PC-3 (cell line): ENCODE measurements at places on chromosomes 3 and 15. TPM values are rescaled to one million over a fixed set of nuclear protein-coding genes. Genes with fewer than 3 reads are reported as not detected.

DNA sequence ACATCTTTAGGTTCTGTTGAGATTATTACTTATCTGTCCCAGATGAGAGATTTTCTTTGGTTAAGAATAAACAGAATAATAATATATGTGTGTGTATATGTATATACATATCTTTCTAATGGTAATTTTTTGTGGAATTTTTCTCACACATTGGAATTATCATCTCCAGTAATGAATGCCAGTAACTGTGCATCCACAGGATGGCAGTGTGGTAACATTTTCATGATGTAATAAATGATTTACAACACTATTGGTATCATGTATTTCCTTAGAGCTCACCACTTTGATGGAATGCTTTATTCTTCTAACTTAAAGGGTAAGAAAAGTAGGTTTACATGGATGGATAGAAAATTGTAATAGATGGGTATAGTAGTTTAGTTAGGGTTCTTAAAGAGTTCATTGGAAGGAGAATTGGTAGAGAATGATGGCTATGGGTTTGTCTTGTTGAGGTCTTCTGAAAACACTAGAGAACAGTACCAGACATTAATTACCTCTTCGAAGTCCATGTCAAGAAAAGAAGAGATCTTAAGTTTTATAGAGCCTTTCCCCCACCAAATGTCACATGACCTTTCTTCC is 78.1 kb downstream of the STT3B start:
- no peaks in the 10 kb centered on the region for H3K27me3 ChIP-seq
- no peak overlapping the region for H3K4me3 ChIP-seq
- peak; percentile 77 for DNase-seq
- H3K27ac ChIP-seq: no peak overlapping the region
- peaks cover 19% of the 10 kb centered on the region for H3K4me1 ChIP-seq

DNA sequence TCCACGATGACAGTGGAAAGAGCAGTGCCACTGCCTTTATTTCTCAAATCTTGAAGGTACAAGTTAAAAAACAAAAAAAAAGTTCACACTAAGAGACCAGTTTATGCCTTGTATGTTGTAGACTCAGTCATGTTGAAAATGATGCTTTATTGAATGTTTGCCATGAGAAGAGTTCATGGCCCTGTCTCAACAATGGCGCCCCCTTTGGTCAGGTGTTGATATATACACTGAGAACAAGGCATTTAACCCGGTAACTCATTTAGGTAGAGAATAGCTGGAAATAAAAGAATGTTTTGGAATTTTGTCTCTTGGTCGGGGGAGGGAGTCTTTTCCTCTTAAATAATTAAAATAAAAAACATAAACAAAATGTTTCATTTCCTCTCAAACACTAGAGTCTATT is 145.6 kb upstream of the SLC2A2 start:
- H3K4me1 ChIP-seq: peaks cover 5% of the 10 kb centered on the region; the same call in 1 of the 2 replicates
- H3K27ac ChIP-seq: no peak overlapping the region
- DNase-seq: peak; percentile 20
- H3K36me3 ChIP-seq: no peaks in the 10 kb centered on the region

GRCh38 chr3:176692966-176693785 is 504.1 kb downstream of the TBL1XR1 start:
- no peaks in the 10 kb centered on the region for H3K27me3 ChIP-seq
- no peak overlapping the region for H3K27ac ChIP-seq
- H3K4me1 ChIP-seq: no peaks in the 10 kb centered on the region

GRCh38 chr3:195526492-195526891 is 16.6 kb downstream of the PPP1R2 start:
- DNase-seq: no peak
- H3K4me3 ChIP-seq: no peak overlapping the region
- peaks cover 23% of the 10 kb centered on the region for H3K4me1 ChIP-seq
- H3K36me3 ChIP-seq: peaks cover 6% of the 10 kb centered on the region; the same call in 1 of the 2 replicates

DNA sequence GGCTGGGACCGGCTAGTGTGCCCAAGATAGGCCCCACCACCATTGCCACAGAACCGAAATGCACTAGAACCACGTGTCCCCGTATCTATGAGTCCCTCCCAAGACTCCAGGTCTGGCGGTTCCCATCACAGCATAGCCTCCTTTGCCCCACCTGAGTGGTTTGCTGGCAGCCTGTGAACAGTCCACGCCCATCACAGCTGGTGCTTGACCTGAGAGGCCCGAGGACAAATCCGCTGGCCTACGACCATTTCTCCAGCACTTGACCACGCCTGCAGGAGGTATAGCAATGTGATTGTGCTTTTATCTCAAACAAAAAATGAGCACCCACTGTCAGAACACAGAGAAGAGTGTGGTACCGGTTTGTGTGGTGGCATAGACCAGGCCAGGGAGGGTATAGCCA is 736.7 kb upstream of the GBE1 start:
- no peaks in the 10 kb centered on the region for H3K4me1 ChIP-seq
- no peak for DNase-seq
- H3K27ac ChIP-seq: no peak overlapping the region
- no peaks in the 10 kb centered on the region for H3K36me3 ChIP-seq

- H3K36me3 ChIP-seq: no peaks in the 10 kb centered on the region
- H3K27ac ChIP-seq: no peak overlapping the region
- peaks cover 15% of the 10 kb centered on the region for H3K4me1 ChIP-seq
- H3K4me3 ChIP-seq: no peak overlapping the region
- no peak for DNase-seq
Observed at GRCh38 chr3:101962055-101962454, 112.7 kb downstream of the NFKBIZ start.

GRCh38 chr3:149535333-149535685 is 60.8 kb downstream of the TM4SF4 start:
- H3K4me1 ChIP-seq: peaks cover 5% of the 10 kb centered on the region
- no peak overlapping the region for H3K27ac ChIP-seq
- DNase-seq: no peak

- H3K27me3 ChIP-seq: peaks cover 66% of the 10 kb centered on the region
- H3K36me3 ChIP-seq: no peaks in the 10 kb centered on the region
- H3K4me1 ChIP-seq: no peaks in the 10 kb centered on the region
- no peak overlapping the region for H3K27ac ChIP-seq
Observed at GRCh38 chr15:98592136-98592535, 56.2 kb upstream of the IGF1R start.

DNA sequence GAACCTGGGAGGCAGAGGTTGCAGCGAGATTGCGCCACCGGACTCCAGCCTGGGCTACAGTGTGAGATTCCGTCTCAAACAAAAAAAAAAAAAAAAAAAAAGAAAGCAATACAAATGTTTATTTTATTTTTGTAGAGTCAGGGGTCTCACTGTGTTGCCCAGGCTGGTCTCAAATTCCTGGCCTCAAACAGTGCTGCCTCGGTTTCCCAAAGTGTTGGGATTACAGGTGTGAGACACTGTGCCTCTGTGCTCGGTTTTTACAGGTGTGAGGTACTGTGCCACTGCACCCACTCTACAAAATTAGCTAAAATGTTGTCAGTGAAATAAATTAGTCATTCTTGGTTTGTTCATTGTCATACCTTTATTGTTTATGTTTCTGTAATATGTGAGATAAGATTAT is 5.5 kb downstream of the PIAS1 start:
- no peaks in the 10 kb centered on the region for H3K27me3 ChIP-seq
- H3K27ac ChIP-seq: no peak overlapping the region
- no peak overlapping the region for H3K4me3 ChIP-seq
- H3K4me1 ChIP-seq: peaks cover 18% of the 10 kb centered on the region

- no peak overlapping the region for H3K27ac ChIP-seq
- DNase-seq: peak; percentile 90
- H3K4me3 ChIP-seq: peak overlapping the region; percentile 10; the same call in 1 of the 2 replicates
- H3K27me3 ChIP-seq: no peaks in the 10 kb centered on the region
Observed at GRCh38 chr3:113912552-113913236, 35.1 kb upstream of the ZDHHC23 start.

DNA sequence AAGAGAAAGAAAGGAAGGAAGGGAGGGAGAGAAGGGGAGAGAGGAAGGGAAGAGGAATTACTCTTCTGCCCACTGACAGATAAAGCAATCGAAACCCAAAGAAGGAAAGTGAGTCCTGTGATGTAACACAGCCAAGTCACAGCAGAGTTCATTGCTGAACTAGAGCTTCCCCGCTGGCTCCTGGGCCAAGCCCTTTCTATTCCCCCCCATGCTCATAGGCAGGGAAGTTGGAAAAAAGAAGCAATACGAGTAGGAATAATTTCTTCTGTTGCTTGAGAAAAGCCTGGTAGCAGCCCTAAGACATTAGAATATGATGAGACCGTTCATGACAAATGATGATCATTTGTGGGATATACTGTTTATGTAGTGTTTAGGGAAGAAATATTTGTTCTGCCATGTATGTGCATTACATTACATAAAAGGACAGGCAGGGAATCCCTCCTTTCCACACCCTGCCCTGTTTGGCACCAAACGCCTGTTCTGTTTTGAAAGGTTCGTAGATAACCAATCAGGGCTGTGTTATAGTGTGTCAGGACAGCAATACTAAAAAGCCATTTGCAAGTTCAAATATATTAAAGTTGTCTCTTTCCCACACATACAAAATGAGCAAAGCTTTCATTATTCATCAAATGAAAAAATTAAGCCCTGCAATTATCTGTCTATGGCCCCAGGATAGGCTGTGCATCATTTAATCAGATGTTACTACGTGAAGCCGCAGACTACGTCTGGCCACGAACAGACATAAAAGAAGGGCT is 111.0 kb upstream of the TRPM1 start:
- H3K4me1 ChIP-seq: peaks cover 11% of the 10 kb centered on the region; the same call in 1 of the 2 replicates
- peaks cover 8% of the 10 kb centered on the region; the same call in 1 of the 2 replicates for H3K27me3 ChIP-seq
- no peak for DNase-seq
- no peaks in the 10 kb centered on the region for H3K36me3 ChIP-seq

DNA sequence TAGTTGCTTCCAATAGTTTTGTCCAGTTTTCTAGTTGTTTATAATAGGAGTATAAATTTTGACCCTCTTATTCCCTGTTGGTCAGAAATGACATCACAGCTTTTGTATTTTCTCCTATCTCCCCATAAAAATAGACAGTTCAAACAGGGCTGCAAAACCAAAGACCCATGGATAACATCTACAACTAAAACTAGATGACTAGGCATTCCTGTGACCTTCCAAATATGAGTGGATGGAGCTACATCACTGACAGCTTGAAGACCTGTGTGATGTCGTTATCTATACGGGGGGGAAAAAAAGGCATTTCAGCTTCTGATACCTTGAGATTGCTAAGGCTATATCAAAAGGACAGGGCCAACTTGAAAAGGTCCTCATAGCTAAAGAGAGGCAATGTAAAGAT is 84.6 kb downstream of the REC114 start:
- DNase-seq: no peak
- H3K4me3 ChIP-seq: no peak overlapping the region
- no peak overlapping the region for H3K27ac ChIP-seq
- no peaks in the 10 kb centered on the region for H3K27me3 ChIP-seq
- H3K36me3 ChIP-seq: no peaks in the 10 kb centered on the region

DNA sequence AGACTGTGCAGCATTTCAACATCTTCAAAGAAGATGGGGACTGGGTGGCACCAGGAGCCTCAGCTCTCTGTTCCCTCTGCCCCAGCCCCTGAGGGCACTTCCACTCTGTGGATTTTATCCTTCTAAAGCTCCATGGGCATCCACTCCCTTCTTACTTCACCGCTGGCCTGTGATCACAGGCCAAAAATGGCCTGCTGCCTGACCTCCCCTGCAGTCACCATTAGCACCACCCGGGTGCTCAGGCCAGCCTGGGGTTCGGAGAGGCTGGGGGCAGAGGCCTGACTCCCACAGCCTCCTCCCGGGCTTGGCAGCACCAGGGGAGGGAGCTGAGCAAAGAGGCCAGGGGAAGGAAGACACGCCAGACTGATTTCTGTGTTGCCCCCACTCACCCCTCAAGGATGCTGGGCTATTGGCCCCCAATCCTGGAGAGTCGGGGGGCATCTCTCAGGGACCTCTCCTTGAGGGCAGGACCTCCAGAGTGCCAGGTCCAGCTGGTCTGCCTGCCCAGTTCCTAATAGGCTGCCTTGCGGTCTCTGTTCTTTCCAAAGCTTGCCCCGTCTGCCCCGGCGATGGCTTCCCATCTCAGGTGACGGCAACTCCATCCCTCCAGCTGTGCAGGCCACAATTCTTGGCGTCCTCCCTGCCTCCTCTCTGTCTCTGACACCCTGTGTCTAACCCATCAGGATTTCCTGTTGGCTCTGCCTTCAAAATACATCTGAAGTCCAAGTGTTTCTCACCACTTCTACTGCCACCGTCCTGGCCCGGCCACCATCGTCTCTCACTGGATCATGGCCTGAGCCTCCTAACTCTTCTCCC is 67.1 kb downstream of the EXOG start:
- DNase-seq: no peak
- H3K4me1 ChIP-seq: no peaks in the 10 kb centered on the region
- no peaks in the 10 kb centered on the region for H3K36me3 ChIP-seq

DNA sequence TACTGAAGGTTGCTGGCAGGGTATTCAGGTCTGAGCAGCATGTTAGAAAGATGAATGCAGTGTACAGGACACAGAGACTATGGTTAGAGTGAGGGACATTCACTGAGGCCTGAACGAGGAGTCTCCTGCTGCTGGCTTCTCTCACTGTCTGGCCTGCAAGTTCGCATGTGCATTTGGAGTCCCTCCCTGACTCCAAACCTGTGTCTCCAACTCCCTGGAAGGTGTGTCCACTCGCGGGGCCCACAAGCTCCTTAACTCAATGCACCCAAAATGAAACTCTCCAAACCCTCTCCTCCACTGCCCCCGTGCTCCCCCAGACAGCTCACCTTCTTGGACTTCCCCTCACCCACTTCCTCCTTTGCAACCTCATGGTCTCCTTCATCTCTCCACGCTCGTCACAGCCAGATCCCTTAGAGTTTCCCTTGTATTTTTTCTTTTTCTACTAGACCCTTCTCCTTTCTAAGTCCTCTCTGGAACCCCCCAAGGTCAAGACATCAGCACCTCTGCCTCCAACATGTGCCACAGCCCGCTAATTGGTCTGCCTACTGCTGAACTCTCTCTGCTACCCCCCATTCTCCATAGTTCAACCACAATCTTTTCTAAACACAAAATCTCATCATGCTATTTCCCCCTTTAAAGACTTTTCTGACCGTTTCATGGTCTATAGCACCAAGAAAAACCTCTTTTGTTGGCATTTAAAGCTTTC is 58.3 kb downstream of the HES1 start:
- no peaks in the 10 kb centered on the region for H3K4me1 ChIP-seq
- no peak overlapping the region for H3K4me3 ChIP-seq
- H3K27ac ChIP-seq: no peak overlapping the region

DNA sequence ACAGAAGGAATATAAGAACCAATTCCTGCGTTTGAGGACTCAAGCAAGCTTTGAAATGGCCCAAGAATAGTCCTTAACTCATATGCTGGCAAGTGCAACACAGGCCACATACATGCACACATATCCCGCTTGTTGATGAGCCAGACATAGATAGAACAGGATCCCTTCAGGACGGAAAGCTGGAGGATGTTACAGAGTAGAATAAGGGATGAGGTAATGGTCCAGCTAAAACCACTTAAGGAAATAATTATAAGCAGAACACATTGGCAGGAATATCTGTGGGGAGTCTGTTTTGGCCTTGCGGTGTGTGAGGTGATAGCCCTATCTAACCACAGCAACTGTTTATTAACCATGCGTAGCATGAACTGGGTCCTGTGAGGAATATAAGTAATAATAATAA is 25.0 kb downstream of the SCG3 start:
- H3K27ac ChIP-seq: no peak overlapping the region
- no peak overlapping the region for H3K4me3 ChIP-seq
- H3K4me1 ChIP-seq: no peaks in the 10 kb centered on the region
- no peaks in the 10 kb centered on the region for H3K36me3 ChIP-seq
- DNase-seq: no peak
- H3K27me3 ChIP-seq: peaks cover 4% of the 10 kb centered on the region; the same call in 1 of the 2 replicates

The ZPLD1 gene
- 0.15 TPM in 1 of 2 replicates, not detected in the other for total RNA-seq

The P3H2 gene
- total RNA-seq: 4.5 and 11.4 TPM in 2 replicates

The AHSG gene
- not detected in 2 replicates for total RNA-seq

The GOLGA6D gene
- total RNA-seq: not detected in 2 replicates

The LRRC2 gene
- 0.26 and 0.35 TPM in 2 replicates for total RNA-seq
